ENCODE measurements at places on chromosomes 4 and X.

DNA sequence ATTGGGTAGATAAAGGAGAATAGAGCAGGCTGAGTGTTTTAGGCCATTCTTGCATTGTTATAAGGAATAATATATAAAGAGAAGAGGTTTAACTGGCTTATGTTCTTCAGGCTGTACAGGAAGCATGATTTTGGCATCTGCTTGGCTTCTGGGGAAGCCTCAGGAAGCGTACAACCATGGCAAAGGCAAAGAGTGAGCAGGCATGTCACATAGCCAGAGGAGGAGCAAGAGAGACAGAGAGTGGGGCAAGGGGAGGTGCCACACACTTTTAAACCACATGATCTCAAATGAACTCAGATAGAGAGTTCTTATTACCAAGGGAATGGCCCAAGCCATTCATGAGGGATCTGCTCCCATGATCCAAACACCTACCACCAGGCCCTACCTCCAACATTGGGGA lies 4.4 kb upstream of the METTL14 start:
- no peak for DNase-seq

DNA sequence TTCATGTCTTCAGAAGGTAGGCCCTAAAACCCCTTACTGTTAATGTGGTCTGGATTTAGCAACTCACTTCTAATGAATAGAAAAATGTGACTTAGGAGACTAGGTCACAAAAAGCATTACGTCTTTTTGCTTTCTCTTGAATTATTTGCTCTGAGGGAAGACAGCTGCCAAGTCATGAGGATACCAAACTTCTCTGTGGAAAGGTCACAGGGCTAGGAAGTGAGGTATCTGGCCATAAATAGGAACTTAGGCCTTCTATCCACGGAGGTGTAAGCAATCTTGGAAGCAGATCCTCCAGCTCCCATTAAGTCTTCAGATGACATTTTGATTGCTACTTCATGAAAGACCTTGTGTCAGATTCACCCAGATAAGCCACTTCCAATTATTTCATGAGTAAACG lies 120.6 kb downstream of the JADE1 start:
- DNase-seq = no peak

DNA sequence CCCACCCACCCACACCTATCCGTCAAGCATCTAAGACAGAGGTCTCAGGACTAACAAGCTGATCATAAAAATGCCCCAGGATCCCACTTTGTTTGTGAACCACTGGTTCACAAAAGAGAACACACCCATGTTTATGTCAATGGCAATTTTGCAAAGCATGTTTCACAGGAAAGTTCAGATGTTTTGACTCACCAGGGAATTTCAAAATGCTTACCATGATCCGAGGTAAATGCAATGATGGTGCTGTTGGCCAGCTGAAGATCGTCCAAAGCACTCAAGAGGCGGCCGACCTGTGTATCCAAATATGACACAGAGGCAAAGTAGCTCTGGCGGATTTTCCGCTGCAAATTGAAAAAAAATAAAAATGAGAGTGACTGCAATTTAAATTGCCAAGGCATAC lies 15.0 kb downstream of the IDS start:
- no peak for DNase-seq

- DNase-seq = no peak
These were observed 133.7 kb upstream of the EDNRA start for GRCh38 chr4:147347217-147347616.

DNA sequence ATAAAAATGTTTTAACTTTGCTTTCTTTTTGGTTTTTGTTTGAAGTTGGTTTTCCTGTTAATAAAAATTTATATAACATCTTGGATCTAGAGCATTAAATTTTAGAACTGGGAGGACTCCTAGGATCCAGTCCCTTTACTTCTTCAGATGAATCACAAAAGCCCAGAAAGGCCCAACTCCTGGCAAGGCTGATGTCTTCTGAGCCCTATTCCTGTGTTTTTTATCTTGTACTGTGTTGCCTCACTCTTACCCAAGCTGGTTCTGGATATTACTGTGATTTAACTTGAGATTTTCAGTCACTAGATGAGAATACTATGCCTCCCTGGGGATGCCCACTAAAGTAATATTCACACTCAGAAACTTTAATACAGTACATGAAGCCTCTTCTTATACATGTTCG lies 127.1 kb upstream of the GALNT7 start:
- DNase-seq = no peak

- no peak for DNase-seq
These were observed 313.6 kb upstream of the RASGEF1B start for GRCh38 chr4:81785338-81785737.

DNA sequence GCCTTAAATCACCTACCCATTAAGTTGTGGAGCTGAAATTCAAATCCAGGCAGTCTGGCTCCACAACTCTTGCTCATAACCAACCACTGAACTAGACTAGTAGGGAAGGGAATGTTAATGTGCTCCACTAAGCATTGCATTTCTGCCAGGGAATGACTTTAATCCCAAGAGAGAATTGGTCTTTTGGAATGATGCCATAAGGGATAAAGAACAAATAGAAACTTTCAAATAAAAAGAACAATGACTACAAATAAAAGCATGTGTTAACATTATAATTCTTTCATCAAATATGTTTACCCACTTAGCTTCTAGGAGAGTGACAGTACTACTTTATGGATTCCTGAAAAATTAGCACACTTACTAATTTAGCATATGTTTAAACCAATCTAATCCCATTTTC lies 905.9 kb downstream of the CENPC start:
- DNase-seq = no peak

DNA sequence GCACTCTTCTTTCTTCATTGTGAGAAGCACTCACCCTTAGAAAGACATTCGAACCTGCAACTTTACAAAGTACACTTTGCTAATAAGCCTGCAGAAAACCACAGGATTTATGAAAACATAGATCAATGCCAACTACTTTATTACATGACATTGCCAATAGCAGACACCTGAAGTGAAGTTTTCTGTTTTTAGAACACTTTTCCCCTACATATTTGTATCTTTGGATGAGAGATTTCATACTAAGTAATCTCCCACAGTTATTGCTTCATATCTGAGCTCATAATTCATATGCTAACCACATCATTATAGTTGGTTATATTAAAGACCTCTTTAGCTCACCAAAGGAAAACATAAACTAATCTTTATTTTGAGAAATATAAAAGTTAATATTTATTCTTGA lies 276.5 kb upstream of the CTSO start:
- DNase-seq = no peak

GRCh38 chrX:9335251-9335650 lies 129.6 kb upstream of the TBL1X start:
- DNase-seq = no peak

DNA sequence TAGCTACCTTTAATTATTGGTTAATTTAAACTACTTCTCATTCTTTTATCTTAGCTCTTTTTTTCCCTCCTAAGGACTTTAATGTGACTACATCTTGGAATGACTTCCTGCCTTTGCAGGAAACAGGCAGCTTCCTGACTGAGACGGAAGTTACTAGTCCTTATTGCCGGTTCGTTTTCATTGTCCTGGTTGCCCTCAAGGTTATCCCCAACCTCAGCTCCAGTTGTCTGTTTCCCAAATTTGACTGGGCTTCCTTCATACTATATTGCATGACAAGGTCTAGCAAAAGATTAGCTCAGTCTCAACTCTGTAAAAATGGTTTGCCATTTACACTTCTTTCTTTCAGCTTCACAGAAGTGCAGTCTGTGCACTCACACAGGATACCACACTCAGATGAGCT lies 109.9 kb upstream of the DDX53 start:
- no peak for DNase-seq

DNA sequence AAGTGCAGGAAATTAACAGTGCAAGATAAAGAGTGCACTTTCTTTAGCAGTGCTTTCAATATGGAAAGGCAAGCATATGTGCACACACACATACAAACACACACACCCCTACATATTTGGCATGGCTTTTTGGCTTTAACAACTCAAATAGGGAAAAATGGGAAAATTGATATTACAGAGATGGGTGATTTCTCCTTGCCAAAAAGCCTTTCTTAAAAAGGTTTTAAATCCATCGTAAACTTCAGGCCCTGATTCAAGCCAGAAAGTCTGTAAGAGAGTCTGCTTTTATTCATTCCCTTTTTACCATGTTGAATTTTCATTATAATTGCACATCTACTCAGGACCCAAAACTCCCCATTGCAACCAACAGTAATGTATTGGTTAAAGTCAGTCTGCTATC lies 612.0 kb upstream of the ACTRT1 start:
- no peak for DNase-seq

- no peak for DNase-seq
These were observed 17.3 kb upstream of the LSM6 start for GRCh38 chr4:146158036-146158745.

DNA sequence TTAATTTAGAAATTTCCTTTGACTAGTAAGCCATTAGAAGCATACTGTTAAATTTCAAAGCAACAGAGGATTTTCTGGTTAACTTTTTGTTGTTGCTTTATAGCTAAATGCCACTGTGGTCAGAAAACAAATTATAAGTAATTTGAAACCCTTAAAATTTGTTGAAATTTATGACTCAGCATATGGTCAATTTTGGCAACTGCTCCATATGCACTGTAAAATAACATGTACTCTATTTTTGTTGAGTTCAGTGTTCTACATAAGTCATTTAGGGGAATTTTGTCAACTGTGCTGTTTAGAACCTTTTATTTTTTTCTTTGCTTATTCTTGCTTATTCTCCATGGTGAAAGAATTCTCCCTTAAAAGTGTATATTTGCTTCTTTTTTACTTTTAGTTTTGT lies 28.6 kb downstream of the SCLT1 start:
- no peak for DNase-seq

DNA sequence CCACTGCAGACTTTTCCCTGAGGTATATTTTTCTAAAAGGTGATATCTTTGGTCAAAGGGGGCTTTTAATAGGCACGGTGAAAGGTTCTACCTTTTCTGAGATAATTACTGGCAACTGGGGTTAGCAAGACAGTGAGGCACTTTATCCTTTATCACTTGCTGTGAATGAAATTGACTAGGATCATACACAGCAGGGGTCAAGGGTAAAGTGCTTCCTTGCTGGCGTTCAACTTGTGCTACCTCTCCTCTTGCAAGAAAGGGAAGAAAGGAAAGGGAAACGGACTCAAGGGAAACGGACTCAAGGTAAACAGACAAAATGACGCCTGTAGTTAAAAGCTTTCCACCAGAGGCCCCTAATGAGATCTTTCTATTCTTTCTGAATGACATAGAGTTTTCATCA lies 78.6 kb upstream of the RAPGEF2 start:
- no peak for DNase-seq

- DNase-seq = no peak
These were observed 21.1 kb upstream of the UBA1 start for GRCh38 chrX:47172549-47172948.

GRCh38 chr4:68369142-68369805 lies 19.4 kb upstream of the YTHDC1 start:
- DNase-seq = no peak

GRCh38 chr4:135694066-135694465 lies 1492.5 kb upstream of the PABPC4L start:
- no peak for DNase-seq

- no peak for DNase-seq
These were observed 541.4 kb downstream of the ADGRL3 start for GRCh38 chr4:61741327-61742096.

- DNase-seq = no peak
These were observed 14.5 kb downstream of the SPACA5 start for GRCh38 chrX:48021026-48021900.

- no peak for DNase-seq
These were observed 16.6 kb downstream of the PGRMC1 start for GRCh38 chrX:119252716-119253115.

GRCh38 chr4:105840426-105841174 lies 54.7 kb upstream of the NPNT start:
- no peak for DNase-seq

GRCh38 chrX:39688219-39688575 lies 409.6 kb downstream of the BCOR start:
- DNase-seq = no peak

GRCh38 chr4:180057891-180058671 lies 2185.1 kb upstream of the TENM3 start:
- no peak for DNase-seq

- DNase-seq = no peak
These were observed 1.5 kb upstream of the ANXA5 start for GRCh38 chr4:121698236-121698671.

DNA sequence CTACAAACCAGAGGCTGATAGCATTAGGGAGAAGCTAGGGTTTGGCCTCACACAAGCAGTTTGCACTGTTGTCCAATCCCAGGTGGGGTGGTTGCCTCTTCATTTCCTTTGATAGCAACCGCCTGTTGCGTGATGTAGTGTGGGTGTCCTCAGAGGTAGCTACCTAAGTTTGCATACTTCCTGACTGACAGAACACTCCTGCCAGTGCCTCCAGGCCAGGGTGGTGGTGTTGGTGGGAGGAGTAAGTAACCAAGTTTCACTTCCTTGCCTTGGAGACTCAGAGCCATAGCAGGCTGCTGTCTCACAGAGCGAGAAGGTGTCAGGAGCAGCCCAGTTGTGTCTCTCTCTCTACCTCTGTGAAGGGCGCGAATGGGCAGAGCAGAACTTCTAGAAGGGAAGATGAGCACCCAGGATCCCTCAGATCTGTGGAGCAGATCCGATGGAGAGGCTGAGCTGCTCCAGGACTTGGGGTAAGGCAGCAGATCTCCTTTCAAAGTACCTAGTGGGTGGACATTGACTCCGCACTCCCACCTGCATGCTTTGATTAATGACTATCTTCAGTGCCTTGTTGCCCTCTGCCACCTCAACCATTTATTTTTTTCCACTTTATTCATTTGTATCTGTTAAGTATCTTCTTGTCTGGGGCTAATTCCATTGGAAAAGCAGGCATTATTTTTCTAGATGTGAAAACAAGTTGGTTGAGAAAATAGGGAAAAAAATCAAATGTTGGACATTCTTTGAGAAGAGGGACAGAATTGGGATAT lies at the start of gene DAPP1:
Gene DAPP1, plus strand, starts transcription at position 283 of the 764 bp plus-strand sequence. Its CDS starts 87 bp downstream, at position 370.
- no peak for DNase-seq

- DNase-seq = no peak
These were observed 13.5 kb downstream of the SNCA start for GRCh38 chr4:89823416-89823815.

GRCh38 chr4:40280586-40280985 lies 54.5 kb upstream of the CHRNA9 start:
- no peak for DNase-seq

DNA sequence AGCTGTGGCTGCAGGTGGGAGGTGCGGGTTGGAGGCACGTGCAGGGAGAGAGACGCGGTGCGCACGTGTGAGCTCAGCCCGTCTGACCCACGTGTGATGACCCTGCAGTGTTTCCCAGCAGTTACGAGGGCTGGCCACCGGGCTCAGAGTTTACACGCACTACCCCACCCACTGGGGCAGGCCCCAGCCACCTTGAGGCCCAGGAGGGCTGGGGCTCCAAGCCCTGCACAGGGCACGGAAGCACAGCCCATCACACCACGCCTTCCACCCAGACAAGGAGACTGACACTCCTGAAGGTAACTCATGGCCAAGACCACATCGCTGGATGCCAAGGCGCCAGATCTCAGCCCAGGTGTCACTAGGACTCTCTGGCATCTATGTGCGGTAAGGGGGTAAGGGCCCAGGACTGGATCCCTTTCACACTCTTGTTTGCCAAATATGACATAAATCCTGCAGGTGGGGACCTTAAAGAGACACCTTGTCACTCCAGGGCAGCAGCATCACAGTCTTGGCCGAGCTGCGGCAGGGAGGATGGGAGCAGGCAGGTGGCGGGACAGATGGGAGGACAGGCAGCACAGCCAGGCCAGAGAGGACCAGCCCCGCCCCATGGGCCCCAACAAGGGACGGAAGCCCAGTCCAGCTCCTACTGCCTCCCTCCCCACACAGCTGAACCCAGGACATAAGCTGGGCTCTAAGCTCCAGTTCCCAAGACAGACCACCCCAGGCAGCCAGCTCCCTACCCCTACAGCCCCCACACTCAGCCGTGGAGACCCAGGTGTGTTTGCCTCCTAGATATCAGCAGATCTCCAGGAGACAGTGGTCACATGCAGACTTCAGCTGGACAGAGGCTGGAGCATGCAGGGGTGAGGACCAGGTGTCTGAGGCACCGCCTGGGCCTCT lies 56.8 kb downstream of the ZFYVE28 start:
- no peak for DNase-seq
